NCI-H2171 (cell line): ENCODE measurements at places on chromosomes 2 and 18.
A peak's percentile ranks its signal among the peaks of the same experiment; 100 is the strongest.

DNA sequence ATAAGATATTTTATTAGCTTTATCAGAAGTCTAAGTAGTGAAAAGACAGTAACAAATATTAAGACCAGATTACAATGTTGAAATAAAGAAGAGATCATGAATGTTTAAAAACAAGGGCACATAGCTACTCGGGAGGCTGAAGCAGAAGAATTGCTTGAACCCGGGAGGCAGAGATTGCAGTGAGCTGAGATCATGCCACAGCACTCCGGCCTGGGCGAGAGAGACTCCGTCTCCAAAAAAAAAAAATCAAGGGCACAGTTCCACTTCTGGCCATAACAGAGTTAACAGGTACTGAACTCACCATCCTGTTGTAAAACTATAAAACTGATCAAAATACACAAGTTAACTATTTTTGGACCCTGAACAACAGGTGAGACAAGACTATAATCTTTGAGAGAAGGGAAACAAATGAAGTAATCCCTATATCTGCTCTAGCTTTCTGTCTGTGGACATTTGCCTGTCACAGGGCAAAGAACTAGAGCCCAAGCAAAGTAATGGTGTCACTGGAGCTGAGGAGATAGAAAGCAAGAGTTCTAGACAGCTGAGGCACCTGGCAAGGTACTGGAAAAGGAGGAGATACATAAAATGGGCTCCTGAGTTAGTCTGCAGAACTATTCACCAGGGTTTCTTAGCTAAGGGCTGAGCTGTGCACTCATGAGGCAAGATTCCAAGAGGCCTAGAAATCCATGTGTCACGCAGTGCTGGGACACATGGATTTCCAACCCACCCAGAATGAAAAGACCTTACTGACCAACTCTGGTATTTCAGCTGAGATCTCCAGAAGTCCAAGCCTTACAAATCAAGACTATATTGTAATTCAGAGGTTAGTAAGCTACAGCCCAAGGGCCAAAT, 15.2 kb downstream of the MMADHC start:
- DNase-seq = no peak

DNA sequence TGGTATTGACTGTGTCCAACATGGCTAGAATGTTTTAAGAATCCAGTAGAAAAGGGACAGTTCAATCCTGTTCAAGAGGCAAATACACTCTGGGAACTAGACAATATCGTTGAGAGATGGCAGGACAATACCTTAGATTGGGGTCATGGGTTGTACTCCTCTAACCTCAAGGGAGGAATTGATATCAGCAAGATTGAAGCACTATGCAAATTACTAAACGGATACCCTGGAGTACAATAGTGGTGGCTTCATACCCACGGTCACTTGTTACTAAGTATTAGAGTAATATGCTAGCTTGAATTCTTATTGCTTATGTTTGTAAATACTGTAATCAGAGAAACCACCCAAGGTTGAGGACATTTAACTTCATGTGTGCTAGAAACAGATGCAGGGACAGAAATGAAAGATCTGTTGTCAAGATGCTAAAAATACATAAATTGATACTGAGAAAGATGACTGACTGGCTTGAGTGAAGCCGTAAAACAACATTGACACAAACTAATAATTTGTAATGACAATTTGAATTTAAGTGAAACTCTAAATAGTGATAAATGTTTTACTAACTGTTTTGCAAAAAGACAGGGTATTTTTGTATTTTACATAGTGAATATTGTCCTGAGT, 73.3 kb downstream of the KCNJ3 start:
- no peak for DNase-seq

DNA sequence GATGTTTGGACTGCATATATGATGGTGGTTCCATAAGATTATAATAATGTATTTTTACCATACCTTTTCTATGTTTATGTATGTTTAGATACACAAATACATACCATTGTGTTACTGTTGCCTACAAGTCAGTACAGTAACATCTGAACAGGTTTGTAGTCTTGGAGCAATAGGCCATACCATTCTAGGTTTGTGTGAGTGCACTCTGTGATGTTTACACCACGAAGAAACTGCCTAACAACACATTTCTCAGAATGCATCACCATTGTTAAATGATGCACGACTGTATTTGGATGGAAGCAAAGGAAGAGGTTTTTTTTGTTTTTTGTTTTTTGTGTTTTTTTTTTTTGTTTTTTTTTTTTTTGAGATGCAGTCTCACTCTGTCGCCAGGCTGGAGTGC, 9.5 kb downstream of the DUSP19 start:
- DNase-seq = no peak

- DNase-seq = no peak
Observed at GRCh38 chr2:147485210-147485851, 359.5 kb upstream of the ACVR2A start.

DNA sequence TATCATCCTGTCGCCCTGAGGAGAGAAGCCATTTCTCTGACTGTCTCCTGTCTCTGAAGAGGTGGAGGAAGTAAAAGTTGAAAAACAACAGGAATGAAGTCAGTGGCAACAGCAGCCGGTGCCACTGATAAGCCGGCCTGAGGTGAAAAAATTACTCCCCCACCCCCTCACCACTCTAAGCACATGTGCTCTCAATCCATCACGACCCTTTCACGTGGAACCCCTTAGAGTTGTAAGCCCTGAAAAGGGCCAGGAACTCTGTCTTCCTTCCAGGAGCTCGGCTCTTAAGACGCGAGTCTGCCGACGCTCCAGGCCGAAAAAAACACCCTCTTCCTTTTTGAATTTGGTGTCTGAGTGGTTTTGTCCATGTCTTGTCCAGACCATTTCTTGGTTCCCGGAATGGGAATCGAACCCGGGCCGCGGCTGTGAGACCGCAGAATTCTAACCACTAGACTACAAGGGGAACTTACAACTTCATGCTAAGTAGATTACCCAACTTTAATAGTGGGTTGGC, 40.7 kb upstream of the TRIM43 start:
- no peak for DNase-seq

- DNase-seq = no peak
Observed at GRCh38 chr2:198405311-198405710, 600.9 kb downstream of the PLCL1 start.

DNA sequence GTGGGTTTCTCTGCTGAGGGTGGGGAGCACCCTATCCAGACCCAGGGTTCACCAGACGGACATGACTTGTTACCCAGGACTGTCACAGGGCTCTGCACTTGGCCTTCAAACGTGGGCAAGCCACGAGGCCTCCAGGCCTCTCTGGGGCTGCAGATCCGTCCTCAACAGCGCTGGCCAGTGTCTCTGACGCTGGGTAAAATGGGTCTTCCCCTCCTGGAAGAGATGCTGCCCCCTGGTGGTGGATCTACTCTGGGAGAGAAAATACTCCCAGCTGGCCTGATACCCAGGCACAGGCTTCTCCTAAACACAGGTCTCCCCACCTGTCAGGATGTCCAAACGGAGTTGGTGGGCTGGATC, 3.7 kb downstream of the GPR17 start:
- DNase-seq = peak; percentile 64

GRCh38 chr2:226800941-226801784, 1.5 kb upstream of the IRS1 start:
- peak; percentile 64 for DNase-seq

DNA sequence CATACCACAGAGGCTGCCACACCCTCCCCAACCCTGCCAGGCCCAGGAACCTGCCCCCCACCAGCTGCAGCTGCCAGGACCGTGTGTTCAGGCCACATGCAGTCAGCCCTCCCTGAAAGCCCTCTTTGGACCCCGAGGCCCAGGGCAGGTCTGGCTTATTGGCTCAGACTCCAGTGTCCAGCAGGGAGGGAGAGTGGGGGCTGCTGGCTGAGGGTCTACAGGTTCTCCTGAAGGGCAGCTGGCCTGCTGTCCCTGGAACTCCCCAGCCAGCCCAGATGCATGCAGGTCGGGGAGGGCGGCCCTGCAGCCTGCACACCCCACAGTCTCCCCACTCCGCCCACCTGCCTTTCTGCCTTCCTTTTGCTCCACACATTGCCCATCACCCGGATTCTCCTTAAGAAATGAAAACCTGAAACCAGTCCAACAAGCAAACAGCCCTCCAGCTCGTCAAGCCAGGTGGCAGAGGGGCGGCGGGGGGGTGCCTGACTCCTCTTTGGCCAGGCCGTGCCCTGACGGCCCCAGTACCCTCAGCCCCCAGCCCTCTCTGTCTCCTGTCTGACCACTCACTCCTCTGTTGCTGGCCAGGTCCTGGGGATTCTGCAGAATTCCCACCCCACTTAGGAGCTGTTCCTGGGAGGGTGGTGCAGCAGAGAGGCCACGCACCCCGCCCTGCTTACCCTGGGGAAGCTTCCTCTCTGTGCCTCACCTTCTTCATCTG, 18.0 kb downstream of the GPR35 start:
- DNase-seq = no peak

- DNase-seq = peak; percentile 93
Observed at GRCh38 chr2:153230977-153231376, 247.6 kb downstream of the RPRM start.

DNA sequence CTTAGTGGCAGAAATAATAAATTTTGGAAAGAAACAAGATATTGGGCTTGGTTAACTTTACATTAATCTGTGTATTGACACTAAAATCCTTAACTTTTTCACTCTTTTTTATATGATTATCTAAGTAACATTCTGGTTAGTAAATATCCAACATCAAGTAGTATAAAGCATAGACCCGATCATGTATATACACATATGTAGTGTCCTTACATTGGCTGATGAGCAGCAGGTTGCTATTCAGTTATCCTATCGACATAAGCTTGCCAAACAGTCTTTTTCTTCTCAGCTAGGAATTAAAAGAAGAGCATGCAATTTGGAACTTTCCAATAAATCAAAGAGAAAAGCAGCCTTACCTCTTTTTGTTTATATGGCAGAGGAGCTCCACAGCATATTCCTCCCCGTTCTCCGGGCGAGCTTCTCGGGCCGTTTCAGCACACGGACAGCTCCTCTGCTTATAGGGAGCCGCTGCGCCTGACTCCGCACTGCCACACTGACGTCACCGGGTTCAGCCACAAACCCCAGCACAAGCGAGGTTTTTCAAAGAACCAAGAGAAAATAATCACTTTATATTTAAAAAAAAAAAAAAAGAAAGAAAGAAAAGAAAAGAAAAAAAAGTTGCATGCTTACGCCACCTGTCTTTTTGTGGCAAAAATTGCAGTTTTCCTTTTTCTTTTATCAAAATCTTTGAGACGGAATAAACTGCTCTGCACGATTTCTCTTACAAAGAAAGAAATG, at the start of gene SCG2:
Gene SCG2 (minus strand): TSS at position 430 of the 735 bp plus-strand sequence. CDS start 3,079 bp downstream, outside the sequence.
- peak; percentile 16 for DNase-seq

GRCh38 chr2:195861821-195862220, 204.8 kb downstream of the SLC39A10 start:
- DNase-seq = no peak

- no peak for DNase-seq
Observed at GRCh38 chr2:240205348-240205747, 64.9 kb upstream of the OTOS start.

DNA sequence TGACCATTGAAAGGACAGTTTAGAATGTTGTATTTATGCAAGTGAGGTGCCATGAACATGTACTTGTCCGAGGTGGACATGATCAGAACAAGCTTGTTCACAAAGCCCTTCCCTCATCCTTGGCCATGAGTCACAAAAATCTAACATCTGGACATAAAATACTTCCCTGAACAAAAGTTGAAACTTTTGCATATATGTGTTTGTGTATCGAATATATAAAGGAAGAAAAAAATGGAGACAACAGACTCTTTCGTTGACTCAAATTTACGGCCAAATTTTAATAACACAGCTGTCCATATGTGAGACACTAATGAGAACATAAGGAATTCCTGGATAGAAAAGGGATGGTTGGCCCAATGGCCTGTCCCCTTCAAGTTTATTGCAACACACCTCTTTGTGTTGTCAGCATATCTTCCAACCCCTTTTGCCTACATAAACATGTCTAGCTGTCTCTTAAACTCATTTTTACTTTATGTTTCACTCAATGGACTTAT, 19.4 kb upstream of the ZEB2 start:
- DNase-seq = no peak

- no peak for DNase-seq
Observed at GRCh38 chr2:110927526-110927925, 193.2 kb upstream of the BCL2L11 start.

DNA sequence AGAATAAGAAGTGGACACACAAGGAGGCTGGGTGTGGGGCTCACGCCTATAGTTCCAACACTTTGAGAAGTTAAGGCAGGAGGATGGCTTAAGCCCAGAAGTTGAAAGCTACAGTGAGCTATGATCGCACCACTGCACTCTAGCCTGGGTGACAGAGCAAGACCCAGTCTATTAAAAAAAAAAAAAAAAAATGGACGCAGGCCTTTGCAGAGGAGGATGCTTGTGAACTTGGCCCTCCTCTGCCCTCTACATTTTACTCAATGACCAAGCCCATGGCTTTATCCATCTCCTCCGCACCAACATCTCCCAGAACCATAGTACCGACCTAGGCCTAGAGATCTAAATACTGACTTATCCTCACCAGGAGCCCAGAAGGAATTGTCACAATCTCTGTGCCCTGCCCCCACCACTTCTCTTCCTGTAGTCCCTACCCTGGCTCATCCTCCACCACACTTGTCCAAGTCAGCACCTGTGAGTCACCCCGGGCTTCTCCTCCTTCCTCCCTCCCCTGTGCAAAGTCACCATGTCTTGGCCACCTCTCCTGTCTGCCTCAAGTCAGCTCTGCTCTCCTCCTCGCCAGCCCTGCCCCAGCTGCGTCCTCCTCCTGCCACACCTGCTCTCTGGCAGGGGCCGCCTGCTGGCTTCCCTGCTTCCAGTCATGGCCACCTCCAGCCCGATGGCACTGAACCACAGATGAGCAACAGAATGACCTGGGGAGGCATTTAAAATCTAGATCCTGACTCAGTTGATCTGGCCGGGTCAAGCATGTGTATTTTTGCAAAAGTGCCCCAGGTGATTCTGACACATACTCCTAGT, 35.8 kb upstream of the ASPRV1 start:
- DNase-seq = no peak

DNA sequence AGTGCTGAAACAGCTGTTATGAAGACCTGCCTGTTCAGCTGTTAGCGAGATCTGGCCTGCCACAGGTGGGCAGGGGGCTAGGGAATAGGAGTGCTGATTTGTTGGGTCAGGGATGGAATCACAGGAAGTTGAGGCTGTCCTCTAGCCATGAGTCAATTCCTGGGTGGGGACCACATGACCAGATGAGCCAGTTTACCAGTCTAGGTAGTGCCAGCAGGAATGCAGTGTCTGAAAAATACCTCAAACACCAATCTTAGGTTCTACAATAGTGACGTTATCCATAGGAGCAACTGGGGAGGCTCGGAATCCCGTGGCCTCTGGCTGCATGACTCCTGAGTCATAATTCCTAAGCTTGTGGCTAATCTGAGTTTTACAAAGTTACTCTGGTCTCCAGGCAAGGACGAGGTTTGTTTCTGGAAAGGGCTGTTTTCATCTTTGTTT, 44.9 kb downstream of the DYSF start:
- no peak for DNase-seq

GRCh38 chr2:6078414-6078813, 386.2 kb downstream of the SOX11 start:
- DNase-seq = no peak

- no peak for DNase-seq
Observed at GRCh38 chr2:201191132-201191875, 8.4 kb downstream of the CASP10 start.

GRCh38 chr2:137896467-137896866, 67.8 kb upstream of the HNMT start:
- DNase-seq = no peak
